Activated CD8-positive, alpha-beta memory T cell treated with anti-CD3 and anti-CD28 coated beads for 1 hour (primary cell): ENCODE measurements at places on chromosomes 7 and 10.

GRCh38 chr10:62803724-62804355 lies 680 bp upstream of the ADO start:
- no peak for DNase-seq

DNA sequence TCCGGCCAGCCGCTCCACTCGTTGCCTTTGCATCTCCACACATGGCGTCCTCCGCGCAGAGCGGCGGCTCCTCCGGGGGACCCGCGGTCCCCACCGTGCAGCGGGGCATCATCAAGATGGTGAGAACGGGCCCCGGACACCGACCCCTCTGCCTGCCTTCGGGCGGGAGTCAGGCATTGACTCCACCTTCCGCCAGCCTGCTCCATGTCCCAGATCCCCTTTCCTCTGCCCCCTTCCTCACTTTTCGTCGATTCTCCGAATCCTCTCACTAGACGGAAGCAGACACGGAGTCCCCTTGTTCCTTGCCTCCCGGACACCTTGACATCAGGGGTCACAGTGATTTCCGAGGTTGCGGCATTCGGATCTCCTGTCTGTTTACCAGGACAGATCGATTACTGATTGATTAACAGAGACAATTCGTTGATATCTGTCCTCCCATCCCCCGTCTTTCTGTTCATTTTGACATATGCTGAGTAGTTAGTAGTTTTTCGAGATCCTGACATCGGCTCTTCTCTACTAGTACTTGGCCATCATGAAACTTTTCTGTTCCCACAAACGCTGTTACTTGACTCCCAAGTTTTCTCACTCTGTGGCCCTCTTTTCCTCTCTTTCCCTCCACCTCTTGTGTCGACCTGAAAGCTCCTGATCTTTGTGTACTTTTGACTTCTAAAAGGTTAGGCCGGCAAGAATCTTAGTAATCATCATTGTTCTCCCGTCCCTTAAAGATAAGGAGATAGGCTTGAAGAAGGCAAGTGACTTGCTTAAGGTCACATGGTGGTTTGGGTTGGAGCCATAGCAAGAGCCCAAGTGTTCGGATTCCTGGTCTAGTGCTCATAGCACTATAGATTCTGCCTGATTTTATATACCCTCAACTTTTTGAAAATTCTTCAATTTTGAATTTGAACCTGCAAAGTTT lies 597 bp downstream of the SND1 start:
- DNase-seq = no peak

GRCh38 chr10:85612833-85613232 lies 753.8 kb downstream of the GRID1 start:
- no peak for DNase-seq

DNA sequence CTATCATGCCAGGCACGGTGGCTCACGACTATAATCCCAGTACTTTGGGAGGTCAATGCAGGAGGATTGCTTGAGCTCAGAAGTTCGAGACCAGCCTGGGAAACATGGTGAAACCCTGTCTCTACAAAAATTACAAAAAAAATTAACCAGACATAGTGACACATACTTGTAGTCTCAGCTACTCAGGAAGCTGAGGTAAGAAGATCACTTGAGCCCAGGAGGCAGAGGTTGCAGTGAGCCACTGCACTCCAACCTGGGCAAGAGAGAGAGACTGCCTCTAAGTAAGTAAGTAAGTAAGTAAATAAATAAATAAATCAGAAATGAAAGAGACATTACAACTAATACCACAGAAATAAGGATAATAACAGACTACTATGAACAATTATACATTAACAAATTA lies 36.2 kb downstream of the PDLIM1 start:
- DNase-seq = no peak

- DNase-seq = no peak
Observed at GRCh38 chr7:91949221-91950009, 8.8 kb downstream of the AKAP9 start.

DNA sequence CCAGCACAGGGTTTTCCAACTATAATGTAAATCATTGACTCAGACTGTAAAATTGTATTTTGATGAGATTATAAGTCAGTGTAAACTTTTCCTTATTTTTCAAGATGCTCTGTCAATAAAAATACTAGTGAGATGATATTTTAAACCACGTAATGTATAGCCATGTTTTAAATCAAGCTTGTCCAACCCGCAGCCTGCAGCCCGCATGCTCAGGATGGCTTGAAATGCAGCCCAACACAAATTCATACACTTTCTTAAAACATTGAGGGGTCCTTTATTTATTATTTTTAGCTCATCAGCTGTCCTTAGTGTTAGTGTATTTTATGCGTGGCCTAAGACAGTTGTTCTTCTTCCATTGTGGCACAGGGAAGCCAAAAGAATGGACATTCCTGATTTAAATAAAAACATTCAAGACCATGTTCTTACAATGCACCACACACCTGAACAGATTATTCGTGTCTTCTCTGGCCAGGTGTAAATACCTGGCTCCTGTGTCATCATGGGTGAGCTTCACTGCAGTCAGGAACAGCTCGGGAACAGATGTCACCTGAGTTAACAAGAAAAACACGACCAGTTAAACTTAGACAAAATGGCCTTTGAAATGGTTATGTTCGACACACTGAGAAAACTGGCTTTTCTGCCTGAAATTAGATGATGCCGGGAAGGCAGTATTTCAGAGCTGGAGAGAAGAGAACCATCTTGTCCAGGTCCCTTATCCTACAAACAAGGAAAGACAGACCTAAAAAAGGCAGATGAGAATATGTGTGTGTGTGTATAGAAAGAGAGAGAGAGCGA lies 5.9 kb downstream of the PITRM1 start:
- no peak for DNase-seq

DNA sequence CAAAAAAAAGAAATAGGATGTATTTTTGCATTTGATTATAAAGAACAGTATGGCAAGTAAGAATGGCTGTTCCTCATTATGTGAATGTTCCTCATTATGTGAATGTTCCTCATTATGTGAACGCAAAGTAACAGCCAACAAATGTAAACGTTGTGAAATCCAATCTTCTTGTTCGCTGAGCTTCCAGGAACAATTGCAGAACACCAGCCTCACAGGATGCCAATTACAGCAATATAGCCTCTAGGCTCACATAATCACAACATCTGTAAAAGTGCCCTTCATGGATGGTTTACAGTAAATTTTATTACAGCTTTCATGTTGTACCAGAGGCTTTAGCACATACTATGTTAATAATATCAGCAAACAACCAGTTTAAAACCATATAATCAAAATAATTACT lies 71.6 kb downstream of the THSD7A start:
- no peak for DNase-seq
